Mucosa of descending colon (tissue), 3 donors: ENCODE measurements at places on chromosomes 5 and 9. TPM values are rescaled to one million over a fixed set of nuclear protein-coding genes. Genes with fewer than 3 reads are reported as not detected.

- no peak for DNase-seq
These were observed 56.0 kb downstream of the NIPAL4 start for GRCh38 chr5:157516006-157516405.

- DNase-seq: no peak
These were observed 26.3 kb upstream of the CDKN2AIPNL start for GRCh38 chr5:134437847-134438581.

DNA sequence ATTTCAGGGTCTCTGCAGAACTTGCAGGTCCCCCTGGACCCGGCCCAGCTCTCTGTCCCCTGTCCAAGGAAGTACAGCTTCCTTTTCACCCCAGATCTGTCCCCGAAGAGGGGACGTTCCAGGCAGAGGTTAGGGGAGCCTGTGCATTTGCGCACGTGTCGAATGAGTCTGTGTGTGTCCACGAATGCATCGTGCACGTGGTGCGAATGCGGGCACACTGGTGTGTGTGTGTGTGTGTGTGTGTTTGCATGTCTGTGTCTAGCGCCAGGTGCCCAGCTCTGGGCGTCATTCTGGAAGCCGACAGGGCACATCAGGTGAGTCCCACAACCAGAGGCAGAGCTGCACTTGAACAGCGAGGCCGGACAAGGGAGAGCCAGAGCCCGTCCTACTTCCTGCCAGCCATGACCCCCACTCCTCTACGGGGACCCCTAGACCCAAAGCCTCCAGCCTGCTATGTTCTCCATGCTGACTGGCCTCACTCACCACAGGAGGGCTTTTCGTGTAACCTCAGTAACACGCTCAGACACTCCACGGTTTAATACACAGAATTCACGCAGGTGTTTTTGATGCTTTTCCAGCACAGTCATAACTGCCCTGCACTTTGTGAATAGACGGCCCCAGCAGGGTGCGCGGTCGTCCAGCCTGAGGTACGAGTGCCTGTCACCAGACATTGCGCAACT lies 41.3 kb upstream of the CACNA1B start:
- DNase-seq: no peak

DNA sequence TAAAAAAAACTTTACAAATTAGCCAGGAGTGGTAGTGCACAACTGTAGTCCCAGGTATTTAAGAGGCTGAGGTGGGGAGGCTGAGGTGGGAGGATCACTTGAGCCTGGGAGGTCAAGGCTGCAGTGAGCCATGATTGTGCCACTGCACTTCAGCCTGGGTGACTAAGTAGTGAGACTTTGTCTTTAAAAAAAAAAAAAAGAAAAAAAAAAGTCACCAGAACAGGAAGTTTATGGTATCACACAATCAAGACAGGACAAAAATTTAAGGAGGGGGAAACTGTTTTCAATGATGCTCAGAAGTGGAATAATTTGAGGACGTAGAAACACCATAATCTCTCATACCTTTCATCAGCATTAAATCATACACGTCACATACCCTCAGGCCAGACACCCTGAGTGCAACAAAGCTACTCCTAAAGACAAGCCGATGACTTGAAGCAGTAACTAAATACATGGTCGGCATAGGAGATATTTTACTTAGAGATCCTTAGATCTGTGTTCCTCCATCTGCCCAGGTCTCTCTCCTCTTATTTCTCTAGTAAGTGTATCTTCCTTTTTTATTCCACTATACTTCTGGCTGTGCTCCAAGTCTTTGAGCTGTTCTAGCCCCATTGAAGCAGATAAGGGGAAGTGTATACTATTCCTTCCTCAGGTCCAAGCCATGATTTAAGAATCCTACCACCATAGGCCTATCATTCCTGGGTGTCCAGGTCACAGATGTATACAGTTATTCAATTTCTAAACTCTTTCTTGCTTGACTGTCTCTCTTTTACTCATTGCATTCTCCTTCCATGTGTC lies 91.3 kb upstream of the APC start:
- no peak for DNase-seq

- no peak for DNase-seq
These were observed 113.2 kb downstream of the STK32A start for GRCh38 chr5:147348046-147348445.

GRCh38 chr5:93141969-93142368 lies 439.1 kb downstream of the NR2F1-AS1 start:
- DNase-seq: no peak

DNA sequence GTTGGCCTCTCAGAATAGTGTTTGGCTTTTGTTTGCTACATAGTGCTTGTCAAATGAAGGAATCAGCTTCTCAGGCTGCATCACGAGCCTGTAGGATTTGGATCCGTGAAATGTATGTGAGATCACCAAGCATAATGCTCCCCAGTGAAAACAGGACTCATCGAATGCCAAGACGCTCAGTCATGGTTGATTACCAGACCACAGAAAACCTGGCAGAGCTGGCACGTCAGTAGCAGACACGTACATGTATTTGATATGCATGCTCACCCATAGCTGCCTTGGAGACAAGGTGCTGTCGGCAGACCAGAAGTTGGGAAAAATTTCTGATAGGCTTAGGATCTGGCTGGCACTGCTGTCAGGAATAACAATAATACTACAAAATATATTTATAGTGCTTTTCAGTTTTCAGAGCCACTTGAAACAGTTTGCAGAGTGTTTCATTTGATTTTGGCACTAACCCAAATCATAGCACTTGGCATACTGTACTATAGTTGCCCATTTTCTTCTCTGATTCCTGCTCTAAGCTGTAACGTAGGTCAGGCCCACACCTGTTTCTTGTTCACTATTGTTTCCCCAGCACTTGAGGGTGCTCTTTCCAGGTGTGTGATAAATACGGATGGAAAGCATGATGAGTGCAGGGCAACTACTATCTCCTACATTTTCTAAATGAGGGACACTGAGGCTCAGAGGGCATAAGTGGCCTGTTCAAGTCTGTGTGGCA lies 226.1 kb downstream of the NR3C1 start:
- no peak for DNase-seq

Gene ANKRD34B
- not detected for total RNA-seq

GRCh38 chr9:92324431-92324830 lies 719 bp downstream of the NOL8 start:
- no peak for DNase-seq

- peak; percentile 62 for DNase-seq
These were observed 15.2 kb upstream of the NEK6 start for GRCh38 chr9:124242331-124243194.

Gene C5orf24
- 23.7 TPM for total RNA-seq
